GM13976 (cell line): ENCODE measurements at places on chromosomes 7 and 10.
A peak's percentile ranks its signal among the peaks of the same experiment; 100 is the strongest.

GRCh38 chr10:79149662-79150443 lies 81.1 kb downstream of the ZMIZ1 start:
- peak; percentile 83 for DNase-seq

GRCh38 chr7:12296051-12296570 lies 85.0 kb downstream of the TMEM106B start:
- no peak for DNase-seq

- DNase-seq: no peak
Measured at GRCh38 chr7:22723181-22723601, 3.8 kb upstream of the IL6 start.

DNA sequence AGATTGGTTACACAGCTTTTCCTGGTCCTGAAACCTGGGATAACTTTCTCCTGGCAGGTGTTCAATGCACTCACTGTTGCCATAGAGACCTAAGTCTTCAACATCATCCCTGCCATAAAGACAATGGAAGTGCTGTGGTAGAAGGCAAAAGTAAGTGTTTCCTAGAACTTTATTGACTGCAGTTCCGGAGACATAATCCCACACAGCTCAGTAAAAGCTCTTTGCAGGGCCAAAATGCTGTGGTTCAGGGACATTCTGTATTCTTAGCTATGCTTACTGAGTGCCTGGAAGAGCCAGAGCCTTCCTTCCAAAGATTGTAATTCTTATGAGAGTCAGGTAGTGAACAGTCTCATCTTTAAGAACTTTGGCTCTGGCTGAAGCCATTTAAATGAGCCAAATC lies 5.3 kb downstream of the WIPF3 start:
- DNase-seq: no peak

- no peak for DNase-seq
Measured at GRCh38 chr7:93461350-93461749, 113.2 kb downstream of the CALCR start.

DNA sequence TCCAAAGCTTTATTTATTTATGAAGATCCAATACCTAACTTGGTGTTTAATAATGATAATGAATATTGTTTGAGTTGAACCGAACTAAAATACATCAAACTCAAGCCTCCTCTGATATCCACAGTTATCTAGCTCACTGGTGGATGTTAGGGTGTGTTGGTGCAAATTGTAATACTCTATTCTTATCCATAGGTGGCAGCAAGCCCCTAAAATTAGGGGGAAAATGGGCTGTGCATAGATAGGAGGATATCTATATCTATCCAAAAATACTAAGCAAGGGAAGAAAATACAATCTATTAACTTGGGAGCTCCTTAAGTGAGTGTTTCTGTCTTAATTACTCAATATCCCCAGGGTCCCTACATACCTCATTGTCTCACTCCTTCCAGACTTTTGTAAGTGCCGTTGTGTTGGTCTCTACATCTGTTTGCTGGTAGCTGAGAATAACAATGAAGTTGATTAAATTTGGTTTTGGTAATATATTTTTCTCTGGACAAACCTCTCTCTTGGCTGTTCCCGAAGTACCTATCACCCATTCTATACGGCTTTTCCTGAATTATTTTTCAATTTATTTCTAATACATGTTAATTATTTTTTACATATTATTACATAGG lies 55.0 kb upstream of the VWDE start:
- peak; percentile 41 for DNase-seq

- DNase-seq: no peak
Measured at GRCh38 chr7:99139036-99139435, 4.9 kb downstream of the SMURF1 start.
